Fibroblast of the aortic adventitia (primary cell): ENCODE measurements at places on chromosomes 2 and 18. TPM values are rescaled to one million over a fixed set of nuclear protein-coding genes. Genes with fewer than 3 reads are reported as not detected.

The NXPH2 gene
- 1.3 TPM in 1 of 2 replicates, not detected in the other for total RNA-seq

The ANKRD30B gene
- 0.36 and 2.7 TPM in 2 replicates for total RNA-seq

The RAB17 gene
- 0.54 and 3.5 TPM in 2 replicates for total RNA-seq

The SLC19A3 gene
- total RNA-seq, result 0.18 and 1.6 TPM in 2 replicates

The SRD5A2 gene
- 0.09 TPM in 1 of 2 replicates, not detected in the other for total RNA-seq

The CTAGE1 gene
- total RNA-seq, result not detected in 2 replicates

The GPBAR1 gene
- total RNA-seq, result 0.27 TPM in 1 of 2 replicates, not detected in the other

The TUBA4A gene
- 9.7 and 25.6 TPM in 2 replicates for total RNA-seq

The TTLL4 gene
- 12.4 and 14.2 TPM in 2 replicates for total RNA-seq

The ANKRD29 gene
- 6.1 and 17.4 TPM in 2 replicates for total RNA-seq

The ALPG gene
- total RNA-seq, result not detected in 2 replicates

The IL36RN gene
- not detected in 2 replicates for total RNA-seq

The DSG1 gene
- total RNA-seq, result not detected in 2 replicates

The PSMA8 gene
- not detected in 2 replicates for total RNA-seq

The TFCP2L1 gene
- under 0.01 TPM in 1 of 2 replicates, not detected in the other for total RNA-seq
